ENCODE measurements at places on chromosomes 1 and 21.
A peak's percentile ranks its signal among the peaks of the same experiment; 100 is the strongest.

- DNase-seq = no peak
Measured at GRCh38 chr1:198676253-198676652, 37.4 kb downstream of the PTPRC start.

- no peak for DNase-seq
Measured at GRCh38 chr1:165856606-165857005, 29.2 kb downstream of the UCK2 start.

GRCh38 chr1:98367426-98367825, 294.1 kb upstream of the SNX7 start:
- DNase-seq = no peak

- no peak for DNase-seq
Measured at GRCh38 chr21:25342816-25343215, 264.5 kb downstream of the MRPL39 start.

- peak; percentile 71 for DNase-seq
Measured at GRCh38 chr1:153566414-153567371, 1.0 kb upstream of the S100A2 start.

GRCh38 chr1:11990303-11991032, 10.2 kb downstream of the MFN2 start:
- DNase-seq = no peak

DNA sequence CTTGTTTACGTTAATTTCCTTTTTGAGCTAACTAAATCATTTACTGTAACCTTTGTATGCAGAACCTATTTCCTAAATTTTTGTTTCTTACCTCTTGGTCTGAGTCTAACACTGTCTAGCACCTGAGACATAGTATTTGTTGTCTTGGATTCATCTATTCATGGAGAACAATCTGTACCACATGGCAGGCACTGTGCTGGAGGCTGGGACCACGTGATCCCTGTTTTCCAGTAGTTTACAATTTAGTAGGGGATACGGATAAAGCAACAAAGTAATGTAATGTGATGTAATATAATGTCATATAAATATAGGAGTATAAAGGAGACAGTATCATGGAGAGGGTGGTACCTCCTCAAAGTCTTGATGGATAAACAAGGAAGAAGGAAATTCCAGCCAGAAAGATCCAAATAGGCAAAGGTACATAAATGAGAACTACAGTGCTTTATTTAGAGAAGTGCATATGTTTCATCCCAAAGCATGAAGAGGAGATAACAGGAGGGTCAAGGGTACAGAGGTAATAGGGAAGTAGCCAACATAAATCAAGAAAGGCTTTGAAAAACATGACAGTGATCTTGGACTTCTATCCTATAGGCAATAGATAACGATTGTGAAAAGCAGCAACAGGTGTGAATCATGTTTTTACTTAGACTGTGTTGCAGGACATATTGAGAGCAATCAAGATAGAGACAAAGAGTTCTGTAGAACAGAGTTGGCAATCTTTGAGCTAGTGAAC, 25.9 kb upstream of the CLCA4 start:
- DNase-seq = no peak

DNA sequence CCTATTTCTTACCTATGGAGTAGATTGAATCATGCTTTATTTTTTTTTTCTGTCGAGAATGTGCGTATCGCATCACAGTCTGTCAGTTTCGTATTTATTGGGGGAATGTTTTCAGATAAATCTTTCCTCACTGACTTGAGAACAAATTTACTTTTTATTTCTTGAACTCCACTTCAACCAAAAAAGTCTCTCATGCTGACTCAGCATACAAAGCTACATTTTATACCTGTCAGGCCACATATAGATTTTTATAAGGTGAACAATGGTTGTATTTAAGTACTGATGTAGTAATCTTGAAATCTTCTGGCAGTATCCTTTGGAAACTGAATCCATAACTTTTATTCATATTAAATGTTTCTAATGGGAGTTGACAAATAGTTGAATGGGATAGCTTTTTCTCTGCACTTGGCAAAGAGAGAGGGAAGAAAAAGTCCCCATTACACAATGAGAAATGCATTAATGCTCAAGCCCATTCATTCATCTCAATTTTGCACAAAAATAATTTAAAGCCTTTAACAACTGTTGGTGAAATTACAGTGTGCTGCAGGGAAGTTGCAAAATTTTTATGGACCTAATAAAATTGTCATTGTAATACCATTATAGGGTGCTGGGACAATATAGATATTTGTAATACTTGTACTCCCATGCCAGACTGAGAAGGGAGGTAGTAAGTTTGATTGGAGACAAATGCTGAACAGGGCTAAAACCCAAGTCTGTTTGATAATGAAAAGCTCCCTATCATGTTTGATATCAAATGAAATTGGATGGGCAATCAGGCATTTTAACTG, 367.6 kb downstream of the HLX start:
- no peak for DNase-seq

GRCh38 chr1:61190618-61191432, 108.5 kb downstream of the NFIA start:
- no peak for DNase-seq

DNA sequence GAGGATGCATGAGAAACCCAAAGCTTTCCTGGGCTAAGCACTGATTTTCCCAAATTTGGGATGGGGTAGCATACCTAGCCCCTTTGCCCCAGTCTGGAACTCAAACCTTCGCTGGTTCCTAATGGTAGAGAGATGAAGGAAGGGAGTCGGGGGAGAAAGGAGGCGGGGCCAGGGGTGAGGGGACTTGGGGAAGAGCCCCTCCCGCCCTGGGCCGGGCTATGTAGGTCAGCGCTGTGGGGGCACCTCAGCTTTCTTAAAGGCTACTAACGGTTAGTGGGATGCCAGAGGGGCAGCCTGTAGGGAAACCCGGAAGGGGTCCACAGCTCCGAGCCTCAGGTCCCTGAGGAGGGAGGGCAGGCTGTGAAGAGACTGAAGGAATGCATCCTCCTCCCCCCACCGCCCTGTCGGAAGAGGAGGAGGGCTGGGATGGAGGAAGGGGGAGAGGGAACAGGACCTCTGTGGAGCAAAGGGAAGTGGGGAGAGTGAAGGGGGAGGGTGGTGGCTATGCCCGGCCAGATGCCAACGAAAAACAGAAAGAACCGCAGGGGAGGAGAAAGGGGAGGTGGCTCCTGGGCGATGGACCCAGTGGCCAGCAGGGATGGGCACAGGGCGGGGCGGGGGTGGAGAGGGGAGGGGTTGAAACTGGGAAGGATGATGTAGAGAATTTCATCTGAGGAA, 1.3 kb downstream of the CADM3 start:
- DNase-seq = no peak

DNA sequence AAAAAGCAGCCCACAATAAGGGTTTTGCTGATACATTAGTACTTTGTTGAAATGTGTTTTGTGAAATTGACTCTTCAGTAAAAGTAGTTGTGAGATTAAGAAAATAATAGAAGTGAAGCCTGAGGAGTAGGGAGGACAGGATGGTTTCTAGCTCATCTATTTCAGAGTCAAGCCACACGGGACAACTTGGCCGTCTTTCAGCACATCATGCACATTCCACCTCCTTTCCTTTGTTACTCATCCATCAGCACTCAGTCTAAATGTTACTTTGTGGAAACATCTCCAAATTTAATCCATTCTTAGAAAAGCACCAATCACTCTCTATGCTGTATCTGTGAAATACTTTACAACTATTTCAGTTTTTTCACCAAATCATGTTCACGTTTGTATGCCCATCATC, 223.3 kb downstream of the FGGY start:
- DNase-seq = no peak

- DNase-seq = no peak
Measured at GRCh38 chr1:100361511-100362089, 9.3 kb downstream of the CDC14A start.

DNA sequence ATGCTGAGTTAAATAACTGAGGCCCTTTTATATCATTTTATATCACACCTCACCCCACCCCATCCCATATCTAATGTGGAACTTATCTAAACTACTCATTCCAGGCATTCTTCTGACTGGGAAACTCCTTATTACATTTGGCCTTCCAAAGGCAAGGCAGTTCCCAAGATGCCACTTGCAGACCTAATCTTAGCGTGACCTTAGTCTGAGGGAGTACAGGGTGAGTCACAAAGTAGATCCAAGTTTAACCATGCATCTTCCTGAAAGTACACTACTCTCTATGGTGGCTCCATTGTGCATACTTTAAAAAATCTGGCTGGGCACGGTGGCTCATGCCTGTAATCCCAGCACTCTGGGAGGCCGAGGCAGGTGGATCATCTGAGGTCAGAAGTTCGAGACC, 353.6 kb upstream of the C1orf87 start:
- DNase-seq = no peak

DNA sequence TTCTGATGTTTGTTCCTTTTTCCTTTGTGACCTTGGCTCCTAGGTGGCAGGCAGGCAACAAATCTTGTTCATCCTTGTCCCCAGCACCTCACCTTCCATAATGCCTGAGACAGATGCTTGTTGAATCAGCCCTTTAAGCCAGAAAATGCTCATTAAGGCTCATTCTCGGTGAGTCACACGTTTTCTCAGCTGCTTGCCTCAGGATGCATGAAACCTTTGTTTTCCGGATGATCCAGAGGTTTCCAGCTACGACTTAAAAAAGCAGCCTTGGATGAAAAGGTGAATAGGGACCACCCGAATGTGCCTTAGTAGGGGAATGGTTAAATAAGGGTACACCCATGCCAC, 4.6 kb upstream of the ATP13A2 start:
- DNase-seq = no peak

GRCh38 chr1:117003223-117003875, 1.8 kb downstream of the CD101 start:
- no peak for DNase-seq

- no peak for DNase-seq
Measured at GRCh38 chr21:15122241-15122640, 57.4 kb upstream of the NRIP1 start.

DNA sequence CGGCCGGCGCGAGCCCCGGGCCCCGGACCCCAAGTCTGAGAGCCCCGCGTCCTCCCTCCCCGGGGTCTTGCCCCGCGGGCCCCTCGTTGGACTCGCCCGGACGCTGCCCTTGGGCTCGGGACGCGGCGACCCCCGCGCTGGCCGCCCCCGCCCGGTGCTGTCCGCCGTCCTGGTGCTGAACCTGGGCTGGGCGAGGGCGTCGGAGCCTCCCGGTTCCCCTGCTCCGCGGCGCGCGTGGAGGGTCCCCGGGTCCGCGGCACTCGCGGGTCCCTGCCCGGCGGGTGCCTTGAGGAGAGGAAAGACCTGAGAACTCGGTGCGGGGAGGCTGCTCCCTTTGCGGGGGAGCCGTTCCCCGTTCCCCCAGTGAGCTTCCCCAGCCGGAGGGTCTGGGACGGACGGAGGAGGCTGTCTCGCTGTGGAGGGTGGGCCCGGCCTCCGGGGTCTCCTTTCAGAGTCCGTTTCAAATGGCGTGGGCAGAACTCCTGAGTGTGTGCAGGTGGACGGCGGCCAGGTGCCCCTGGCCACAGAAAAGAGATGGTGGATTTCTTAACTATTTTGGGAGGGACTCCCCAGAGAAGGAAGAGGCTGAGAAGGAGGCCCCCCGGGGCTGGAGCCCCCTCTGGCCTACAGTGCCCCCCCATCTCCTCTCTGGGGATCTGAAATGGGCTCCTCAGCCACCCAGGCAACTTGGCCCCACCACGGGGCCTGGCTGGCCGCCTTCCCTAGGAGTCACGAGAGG, 595 bp downstream of the GABRD start:
- DNase-seq = no peak

- DNase-seq = no peak
Measured at GRCh38 chr1:111648806-111649205, 29.2 kb downstream of the RAP1A start.
